DMS153 (cell line): ENCODE measurements at places on chromosomes 11 and 22.

GRCh38 chr11:86473991-86474833 is 99.5 kb downstream of the CCDC81 start:
- DNase-seq = no peak

DNA sequence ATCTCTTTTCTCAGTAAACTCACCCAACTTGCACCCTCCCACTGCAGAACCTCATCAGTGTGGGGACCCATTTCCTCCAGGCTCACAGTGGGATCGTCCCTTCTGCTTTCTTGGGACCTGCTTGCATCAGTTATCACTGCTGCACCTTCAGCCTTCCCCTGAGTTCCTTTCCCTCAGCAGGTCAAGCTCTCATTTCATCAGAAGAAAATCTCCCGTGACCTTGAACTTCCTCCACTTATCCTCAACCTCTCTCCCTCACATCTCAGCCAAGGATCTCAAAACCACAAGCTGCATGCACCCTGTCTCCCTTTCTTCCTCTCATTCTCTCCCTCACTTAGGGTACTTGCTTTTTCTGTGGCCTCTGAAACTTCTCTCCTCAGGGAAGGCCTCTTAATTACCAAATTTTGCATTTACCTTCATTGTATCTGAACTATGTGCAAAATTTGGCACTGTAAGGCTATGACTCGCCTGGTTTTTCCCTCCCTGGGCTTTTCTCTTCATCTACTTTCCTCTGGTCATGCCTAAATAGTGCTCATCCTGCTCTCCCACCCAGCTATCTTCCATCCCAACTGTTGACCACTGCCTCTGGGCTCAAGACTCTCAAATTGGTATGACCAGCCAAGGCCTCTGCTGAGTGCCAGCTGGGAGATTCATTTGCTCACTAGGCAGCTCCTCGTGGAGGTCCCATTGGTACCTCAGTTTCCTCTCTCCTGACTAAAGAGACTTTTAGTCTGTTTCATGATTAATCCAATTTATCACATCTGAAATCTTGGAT is 2.7 kb upstream of the RCE1 start:
- no peak for DNase-seq

DNA sequence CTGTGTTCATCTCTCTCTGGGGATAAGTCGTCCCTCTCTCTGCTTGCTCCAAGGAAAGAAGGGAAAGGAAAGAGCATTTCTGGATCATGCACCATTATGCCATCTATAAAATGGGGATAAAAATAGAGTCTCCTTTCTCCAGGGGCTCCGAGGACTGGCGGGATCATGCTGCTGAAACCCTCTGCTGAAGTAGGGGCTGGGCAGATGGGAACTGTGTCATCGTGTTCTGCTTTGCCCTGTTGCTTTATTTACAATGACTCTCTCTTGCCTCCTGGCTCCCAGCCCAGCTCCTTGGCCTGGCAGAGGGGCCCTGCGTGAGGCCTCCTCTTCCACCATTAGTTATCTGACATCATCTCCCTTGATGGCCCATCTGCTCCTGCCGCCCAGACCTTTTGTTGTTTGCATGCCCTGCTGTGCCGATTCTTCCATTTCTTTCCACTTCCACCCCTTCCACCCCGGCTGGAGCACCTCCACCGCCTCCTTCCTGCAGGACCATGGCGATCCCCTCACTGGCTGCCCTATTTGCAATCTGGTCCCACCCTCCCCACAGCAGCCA is 200.9 kb downstream of the MYO18B start:
- peak; percentile 96 for DNase-seq

GRCh38 chr11:125768336-125769046 is 10.1 kb downstream of the PATE2 start:
- DNase-seq = no peak

GRCh38 chr22:28017859-28018258 is 98.8 kb upstream of the PITPNB start:
- no peak for DNase-seq

DNA sequence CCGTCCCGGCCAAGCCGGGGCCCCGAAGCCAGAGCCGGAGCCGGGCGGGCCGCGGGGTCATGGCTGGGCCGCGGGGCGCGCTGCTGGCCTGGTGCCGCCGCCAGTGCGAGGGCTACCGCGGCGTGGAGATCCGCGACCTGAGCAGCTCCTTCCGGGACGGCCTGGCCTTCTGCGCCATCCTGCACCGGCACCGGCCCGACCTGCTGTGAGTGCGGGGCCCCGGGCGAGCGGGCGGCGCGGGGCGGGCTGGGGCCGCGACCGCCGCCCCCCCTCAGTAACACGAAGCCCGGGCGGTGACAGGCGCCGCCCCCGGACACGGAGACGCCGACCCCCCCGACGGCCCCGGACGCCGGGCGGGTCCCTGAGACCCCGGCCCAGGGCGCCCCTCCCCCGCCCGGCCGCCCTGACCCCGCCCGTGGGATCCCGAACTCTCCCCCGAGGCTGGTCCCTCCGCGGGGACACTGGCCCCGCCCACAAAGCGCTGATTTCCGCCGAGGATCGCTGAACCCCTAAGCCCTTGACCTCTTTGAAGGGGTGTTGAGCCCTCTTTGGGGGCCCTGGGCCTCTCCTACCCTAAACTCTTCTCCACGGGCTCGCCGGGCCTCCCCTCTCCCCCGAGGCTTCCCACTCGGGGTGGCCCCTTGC is 389 bp downstream of the MICALL1 start:
- DNase-seq = no peak

DNA sequence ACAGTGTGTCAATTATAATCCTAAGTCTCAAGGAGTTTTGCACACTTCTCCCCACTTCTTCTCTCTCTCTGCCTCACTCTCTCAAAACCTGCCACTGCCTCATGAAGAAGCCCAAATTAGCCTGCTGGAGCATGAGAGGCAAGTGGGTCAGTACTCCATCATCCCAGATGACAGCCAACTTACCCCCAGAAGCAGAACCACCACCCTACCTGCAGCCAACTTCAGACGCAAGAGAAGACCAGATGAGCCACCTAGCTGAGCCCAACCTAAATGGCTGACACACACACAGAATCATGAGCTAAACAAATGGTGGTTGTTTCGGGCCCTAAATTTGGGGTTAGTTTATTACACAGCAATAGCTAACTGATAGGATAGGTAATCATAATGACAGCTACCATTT is 61.2 kb downstream of the CD82 start:
- no peak for DNase-seq

DNA sequence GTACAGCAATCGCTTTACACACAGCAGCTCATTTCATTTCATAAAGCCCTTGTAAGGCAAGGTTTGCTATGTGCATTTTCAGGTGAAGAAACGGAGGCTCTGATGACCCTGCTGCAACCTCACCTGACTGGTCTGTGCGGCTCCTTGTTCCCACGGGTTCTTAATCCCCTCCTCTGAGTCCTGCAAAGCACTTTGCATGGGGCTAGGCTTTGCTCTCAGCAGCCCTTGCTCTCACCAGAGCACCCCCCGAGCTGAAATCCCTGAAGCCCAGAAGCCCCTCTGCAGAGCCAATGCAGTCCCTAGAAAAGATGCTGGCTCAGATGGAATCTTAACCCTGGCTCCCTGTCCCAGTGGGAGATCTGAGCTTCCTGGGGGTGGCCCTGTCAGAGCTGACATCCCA is 11.0 kb upstream of the APOL6 start:
- no peak for DNase-seq

DNA sequence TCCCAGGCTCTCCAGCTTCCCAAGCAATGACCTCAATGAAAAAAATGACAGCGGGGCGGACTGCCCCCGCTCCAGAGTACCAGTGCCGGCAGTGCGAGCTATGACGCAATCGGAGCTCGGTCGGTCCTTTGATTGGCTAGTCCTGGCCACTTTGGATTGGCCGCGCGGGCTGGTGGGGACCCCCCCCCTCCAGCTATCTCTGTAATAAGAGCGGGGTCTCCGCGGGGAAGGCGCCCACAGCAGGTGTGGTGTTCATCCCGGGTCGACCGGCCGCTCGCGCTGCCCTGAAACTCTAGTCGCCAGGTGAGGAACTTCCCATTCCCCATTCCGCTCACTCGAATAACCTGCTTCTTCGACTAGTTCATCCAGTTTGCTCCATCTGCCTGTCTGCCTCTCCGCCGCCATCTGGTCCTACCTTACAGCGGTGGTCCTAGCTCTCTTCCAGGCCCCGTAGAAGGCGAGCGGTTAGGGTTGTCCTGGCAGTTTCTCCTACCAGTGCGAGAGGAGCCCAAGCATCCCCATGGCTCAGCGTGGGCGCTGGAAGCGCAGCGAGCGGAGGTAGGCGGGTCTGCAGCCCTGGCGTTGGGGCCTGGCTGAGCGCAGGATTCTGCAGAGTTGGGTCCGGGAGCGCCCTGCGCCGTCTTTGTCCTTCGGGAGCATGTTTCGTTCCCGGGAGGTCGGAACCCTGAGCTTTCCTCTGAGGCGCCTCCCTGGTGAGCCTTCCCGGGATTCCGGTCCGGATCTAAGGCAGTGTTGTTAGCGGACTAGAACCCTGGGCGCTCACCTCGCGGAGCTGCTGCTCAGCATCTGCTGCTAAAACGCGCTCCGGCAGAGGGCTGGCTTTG is at the start of gene CALCB:
Gene CALCB (plus strand): TSS at position 233 of the 845 bp plus-strand sequence. CDS start 1,126 bp downstream, outside the sequence.
- DNase-seq = peak; percentile 32

GRCh38 chr11:87125257-87125656 is 87.5 kb downstream of the TMEM135 start:
- no peak for DNase-seq

DNA sequence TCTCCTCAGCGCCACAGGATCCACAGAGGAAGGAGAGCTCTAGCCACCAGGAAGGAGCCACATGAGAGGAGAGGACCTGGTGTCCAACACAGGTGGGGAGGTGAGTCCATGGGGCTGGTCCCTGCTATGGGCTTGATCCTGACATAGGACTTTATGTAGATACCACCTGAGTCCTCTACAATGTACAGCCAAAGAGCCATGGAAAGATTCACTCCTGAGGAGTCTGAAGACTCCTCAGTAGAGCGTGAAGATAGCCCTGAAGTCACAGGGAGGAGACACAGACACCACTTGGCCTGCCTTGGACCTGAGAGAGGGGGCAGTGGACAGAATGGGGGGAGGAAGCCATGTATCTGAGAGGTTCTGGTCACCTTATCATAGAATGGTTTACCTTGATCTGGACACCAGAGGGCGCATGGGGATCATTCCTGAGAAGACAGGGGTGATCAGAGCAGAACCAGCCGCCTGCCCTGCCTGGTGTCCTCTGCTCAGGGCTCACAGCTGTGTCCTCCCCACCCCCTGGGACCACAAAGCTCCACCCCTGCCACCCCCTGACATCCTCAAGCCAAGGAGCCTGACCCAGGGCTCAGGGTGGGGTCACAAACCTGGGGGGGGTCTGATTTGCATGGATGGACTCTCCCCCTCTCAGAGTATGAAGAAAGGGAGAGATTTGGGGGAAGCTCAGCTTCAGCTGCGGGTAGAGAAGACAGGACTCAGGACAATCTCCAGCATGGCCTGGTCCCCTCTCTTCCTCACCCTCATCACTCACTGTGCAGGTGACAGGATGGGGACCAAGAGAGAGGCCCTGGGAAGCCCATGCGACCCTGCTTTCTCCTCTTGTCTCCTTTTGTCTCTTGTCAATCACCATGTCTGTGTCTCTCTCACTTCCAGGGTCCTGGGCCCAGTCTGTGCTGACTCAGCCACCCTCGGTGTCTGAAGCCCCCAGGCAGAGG is 77.0 kb downstream of the ZNF280B start:
- no peak for DNase-seq

DNA sequence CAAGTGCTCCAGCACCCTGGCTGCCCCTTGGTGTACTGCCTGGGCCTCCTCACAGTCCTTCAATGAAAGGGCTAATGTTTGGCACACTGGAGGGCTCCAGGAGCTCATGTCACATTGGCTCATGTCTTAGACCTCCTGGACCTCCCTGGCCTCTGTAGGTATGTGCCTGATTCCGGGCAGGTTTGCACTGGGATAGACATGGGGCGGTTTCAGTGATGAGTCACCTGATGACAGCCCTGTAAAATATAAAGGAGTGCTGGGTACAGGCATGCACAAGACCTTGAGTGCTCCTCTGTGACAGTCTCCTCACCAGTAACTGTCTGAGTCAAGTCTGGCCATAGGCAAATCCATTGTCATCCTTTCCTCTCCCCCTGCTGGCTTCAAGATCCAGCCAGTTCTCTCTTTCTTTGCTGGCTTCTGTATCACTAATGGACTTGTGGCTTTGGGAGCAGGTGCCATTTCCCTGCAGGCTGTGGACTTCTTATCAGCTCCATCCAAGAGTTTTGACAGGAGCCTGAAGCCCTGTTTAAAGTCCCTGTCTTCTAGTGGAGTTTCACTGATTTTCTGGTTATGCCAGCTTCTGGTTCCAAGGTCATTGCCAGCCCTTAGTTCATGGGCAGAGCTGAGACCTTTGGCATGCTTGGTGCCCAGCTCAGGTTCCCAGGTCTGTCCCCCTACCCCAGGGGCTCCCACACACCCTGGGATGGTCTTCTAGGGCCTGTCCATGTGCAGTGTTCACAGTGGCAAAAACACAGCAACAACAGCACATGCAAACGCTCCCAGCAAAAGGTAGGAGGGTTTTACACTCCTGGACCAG is 22.7 kb upstream of the P2RY2 start:
- no peak for DNase-seq

DNA sequence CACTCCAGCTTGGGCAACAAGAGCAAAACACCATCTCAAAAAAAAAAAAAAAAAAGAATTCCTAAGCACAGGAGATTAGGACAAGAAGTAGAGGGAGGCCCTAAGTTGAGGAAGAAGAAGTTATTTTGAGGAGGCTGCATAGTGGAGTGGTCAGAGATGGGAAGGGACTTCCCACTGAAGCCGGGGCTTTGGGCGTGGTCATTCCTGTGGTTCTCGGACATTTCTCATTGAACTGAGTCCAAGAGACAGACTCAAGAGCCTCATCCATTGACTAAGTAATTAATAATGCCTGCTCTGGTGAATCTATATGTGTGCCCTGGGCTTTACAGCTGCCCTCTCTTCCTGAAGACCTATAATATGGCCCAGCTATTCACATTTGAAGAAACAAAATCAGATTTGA is 53.2 kb upstream of the FTH1 start:
- no peak for DNase-seq

- no peak for DNase-seq
Observed at GRCh38 chr22:31126128-31126868, 3.5 kb downstream of the INPP5J start.

GRCh38 chr11:86678823-86679222 is 6.4 kb upstream of the ME3 start:
- no peak for DNase-seq

- no peak for DNase-seq
Observed at GRCh38 chr22:48844056-48844675, 983.5 kb downstream of the BRD1 start.

GRCh38 chr11:34280945-34281872 is 76.6 kb downstream of the ABTB2 start:
- DNase-seq = no peak

DNA sequence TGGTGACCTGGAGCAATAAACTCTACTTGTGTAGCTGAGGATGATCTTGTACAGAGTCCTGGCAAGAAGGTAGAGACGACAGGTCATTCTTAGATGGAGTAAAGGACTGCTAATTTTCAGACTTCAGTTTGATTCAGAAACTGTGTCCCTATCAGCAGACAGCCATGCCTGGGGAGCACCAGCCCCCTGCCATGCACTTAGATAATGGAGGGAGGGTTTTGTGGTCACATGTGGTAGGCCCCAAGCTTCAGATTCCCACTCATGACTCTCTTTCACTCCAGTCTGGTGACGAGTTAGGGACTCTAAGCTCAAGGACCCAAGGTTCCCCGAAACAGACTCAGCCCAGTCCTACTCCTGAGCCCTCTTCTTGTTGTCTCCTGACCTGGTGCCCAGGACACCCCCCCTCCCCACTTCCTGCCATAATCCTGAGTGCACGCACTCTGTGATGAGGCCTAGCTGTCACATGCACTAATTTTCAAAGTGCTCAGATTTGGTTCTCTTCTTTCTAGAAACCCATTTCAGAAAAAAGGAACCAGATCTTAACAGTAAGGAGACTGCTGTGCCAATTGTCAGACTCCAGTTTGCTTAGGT is 10.2 kb upstream of the AMPD3 start:
- no peak for DNase-seq
